Stimulated activated CD8-positive, alpha-beta memory T cell treated with anti-CD3 and anti-CD28 coated beads, Interleukin-7, amount 100 ng/mL, for 4 hours (primary cell): ENCODE measurements at places on chromosomes 3 and 15.
A peak's percentile ranks its signal among the peaks of the same experiment; 100 is the strongest.

- no peak for DNase-seq
Observed at GRCh38 chr3:60277361-60277800, 973.9 kb downstream of the FHIT start.

GRCh38 chr15:23484870-23485269 is 37.8 kb upstream of the GOLGA6L2 start:
- DNase-seq, result no peak

DNA sequence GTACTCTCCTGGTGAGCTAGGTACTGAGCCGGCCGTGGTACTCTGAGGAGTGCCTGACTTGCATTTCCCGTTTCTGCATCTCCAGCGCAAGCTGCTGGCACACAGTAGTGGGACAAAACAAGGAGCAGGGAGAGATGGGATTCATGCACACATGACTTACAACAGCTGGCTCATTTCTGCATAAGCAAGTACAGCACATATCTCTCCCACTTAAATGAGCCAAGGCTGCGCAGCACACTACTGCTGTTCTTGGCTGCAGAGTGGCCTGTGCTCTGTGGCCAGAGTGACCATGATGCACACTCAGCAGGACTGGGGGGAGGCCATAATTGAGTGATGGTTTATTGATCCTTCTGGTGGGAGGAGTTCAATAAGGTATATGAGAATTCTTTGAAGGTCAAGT is 59.2 kb upstream of the ABHD17C start:
- no peak for DNase-seq

DNA sequence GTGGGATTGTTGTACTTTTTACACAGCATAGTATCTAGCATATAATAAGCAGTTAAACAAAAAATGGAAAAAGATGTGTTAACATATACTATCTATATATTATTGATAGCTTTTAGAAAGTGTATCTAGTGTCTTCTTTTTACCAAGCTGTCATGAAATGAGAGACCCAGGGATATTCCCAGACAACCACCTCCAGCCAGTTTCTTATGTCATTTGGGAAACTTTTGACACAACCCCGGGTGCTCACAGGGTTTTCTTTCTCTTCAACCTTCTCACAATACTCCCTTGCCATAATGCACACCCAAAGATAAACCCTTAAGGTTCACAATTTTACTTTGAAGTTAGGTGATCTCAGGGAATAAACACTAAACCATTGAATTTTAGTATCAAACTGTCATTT is 4.8 kb upstream of the PLA1A start:
- DNase-seq, result no peak

- no peak for DNase-seq
Observed at GRCh38 chr15:92059036-92059970, 205.8 kb downstream of the SLCO3A1 start.

- DNase-seq, result peak; percentile 53
Observed at GRCh38 chr3:177201700-177202397, 4.6 kb upstream of the TBL1XR1 start.

- DNase-seq, result no peak
Observed at GRCh38 chr15:55846116-55846707, 103.3 kb upstream of the PRTG start.

DNA sequence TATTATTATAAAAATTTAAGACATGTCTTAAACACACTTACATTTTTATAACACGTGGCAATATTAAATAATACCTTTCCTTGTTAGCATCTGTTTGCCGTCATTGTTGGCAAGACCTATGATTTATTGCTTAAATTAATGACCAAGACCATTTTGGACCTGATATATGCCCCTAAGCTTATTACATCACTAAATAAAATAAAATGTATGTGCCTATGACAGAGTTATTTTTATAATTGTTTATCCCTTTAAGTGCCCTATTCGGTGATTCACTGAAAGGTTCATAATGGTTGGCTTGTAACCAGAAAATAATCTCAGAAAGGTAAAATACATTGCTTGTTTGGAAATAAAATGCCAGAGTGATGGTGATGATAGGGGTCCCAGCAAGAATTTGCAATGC is 17.5 kb downstream of the CDIN1 start:
- DNase-seq, result no peak

- DNase-seq, result no peak
Observed at GRCh38 chr3:23607184-23607847, 198.4 kb upstream of the UBE2E1 start.

GRCh38 chr3:112143251-112143650 is 10.2 kb upstream of the GCSAM start:
- DNase-seq, result no peak

- DNase-seq, result no peak
Observed at GRCh38 chr15:69451951-69452691, 497 bp upstream of the RPLP1 start.

DNA sequence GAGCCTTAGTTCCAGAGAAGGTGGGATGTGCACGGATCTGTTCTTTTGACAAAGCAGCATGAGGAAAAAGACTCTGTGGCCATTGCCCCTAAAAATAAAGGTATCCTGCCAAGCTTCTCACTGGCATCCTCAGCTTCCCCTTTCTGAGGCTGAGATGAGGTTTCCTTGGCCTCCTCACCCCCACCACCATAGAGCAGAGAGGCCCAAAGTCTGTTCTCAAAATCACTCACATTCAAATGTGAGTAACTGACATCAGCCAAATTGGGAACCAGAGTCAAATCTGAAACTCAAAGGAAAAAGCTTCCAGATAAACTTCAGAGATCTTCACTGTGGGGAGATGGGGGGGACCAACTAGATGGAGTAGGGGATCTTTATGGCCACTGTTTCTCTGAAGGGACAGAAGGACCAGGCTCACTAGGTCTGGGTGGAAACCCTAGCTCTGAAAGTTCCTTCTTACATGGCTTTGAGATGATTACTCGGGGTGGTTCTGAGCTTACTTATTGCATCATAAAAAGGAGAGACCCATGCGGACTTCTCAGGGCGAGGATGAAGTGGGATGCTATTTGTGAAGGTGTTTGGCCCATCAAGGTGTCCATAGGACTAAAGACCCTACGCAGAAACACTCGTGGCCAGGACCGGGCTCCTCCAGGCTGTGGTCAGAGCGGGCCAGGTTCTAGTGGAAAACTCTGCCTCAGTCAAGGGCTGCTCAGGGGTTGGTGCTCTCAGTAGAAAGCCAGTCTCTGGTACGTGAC is 61.5 kb upstream of the MEF2A start:
- DNase-seq, result no peak

GRCh38 chr15:66802025-66803001 is 100.3 kb downstream of the SMAD6 start:
- DNase-seq, result no peak

GRCh38 chr3:122258757-122259371 is 66.2 kb upstream of the CSTA start:
- DNase-seq, result peak; percentile 25

- DNase-seq, result no peak
Observed at GRCh38 chr3:76547674-76548073, 492.2 kb upstream of the ROBO2 start.

GRCh38 chr3:71463617-71464016 is 119.9 kb downstream of the FOXP1 start:
- DNase-seq, result no peak

GRCh38 chr3:27907929-27908328 is 185.8 kb upstream of the EOMES start:
- DNase-seq, result no peak

DNA sequence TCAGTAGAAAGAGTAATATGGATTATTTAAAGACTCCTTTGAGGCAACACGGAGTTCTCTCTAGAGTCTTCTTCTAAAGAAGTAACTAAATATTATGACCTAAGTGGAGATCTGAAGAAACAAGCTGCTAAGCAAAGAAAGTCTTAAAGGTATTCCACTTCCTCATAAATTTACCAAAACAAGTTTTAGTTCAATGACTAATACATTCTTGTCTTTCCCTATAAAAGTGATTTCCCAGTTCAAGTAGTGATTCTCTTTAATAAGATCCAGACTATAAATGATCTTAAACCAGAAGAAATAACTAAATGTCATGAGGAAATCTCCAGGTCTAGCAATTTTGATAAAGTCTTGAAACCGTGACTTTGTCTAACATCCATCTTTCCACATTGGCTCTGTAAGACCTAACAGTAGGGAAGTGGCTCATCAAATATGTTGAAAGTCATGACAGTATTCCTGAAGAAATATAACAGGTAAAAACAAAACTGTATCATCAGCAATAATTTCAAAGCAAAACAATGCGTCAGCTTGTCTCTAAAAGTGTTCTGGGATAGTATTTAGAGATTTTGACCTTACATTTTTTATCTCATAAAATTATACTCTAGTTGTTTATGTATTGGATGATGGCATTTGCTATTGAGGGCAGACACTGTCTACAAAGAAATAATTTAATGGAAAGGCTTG is 51.8 kb upstream of the NEDD4 start:
- DNase-seq, result no peak
